Kasumi-1 (cell line): ENCODE measurements at places on chromosomes 11 and 22.

- peak; percentile 2 for DNase-seq
Measured at GRCh38 chr11:14228356-14228755, 130.6 kb downstream of the RRAS2 start.

- no peak for DNase-seq
Measured at GRCh38 chr11:13777341-13777985, 109.0 kb downstream of the FAR1 start.

- peak; percentile 82 for DNase-seq
Measured at GRCh38 chr11:120210626-120211521, at the start of gene OAF. TSS of gene OAF (plus strand) at chr11:120211032. CDS start at chr11:120211280, 248 bp downstream.

DNA sequence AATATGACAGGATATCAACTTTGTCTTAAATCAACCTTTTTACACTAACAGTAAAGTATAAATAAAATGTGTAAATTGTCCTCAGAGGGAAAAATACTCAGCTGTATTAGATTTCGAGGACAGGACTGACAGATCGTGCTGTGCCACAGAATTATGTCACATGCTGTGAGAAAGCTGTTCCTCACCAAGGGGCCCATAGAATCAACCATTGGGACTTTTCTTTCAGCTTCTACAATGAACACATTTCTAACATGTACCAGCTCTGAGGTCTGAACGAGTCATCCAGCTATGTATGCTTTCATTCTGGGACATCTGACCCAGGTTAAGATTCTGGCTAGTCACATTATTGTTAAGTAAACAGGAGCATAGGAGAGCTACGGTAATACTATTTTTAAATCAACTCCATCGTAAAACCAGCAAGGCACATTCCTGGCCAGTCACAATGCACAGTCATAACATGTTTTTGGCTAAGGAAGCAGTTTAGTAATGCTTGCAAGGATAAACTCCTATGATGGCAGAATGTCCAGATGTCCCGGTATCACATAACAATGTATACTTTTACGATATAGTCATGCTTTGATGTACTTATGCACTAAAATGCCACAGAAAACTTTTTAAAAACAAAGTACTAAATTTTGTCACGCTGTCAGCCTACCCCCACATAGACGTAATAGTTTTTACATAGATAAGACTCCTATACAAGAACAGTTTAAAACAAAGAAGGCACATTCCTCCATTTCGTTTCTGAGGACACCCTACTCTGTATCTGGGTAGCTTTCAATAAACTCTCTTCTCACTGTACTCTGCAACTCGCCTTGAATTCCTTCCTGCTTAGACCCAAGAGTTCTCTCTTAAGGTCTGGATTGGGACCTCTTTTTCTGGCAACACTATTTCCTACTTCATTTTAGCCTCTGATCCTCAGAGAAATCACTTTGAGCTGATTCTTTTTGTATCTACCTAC is 27.4 kb downstream of the ZNF214 start:
- no peak for DNase-seq
